ENCODE measurements at places on chromosomes 12 and 14. TPM values are rescaled to one million over a fixed set of nuclear protein-coding genes. Genes with fewer than 3 reads are reported as not detected.

DNA sequence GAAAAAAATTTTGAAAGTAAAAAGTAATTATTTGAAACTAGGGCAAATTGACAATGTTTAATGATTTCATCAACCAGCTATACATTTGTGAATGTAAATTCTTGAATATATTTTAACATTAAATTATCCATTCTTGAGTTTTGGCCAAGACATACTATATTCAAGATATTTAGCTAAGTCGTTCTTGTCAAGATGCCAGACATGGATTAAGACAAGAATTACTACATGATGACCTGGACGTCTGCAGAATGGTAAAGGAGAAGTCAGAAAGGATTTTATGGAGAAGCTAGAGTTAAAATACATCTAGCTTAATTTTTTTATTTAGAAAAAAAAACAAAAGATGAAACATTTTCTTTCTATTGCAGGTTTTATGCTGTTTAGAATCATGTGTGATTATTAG is 255.8 kb downstream of the TMTC2 start:
- no peak for DNase-seq
- H3K4me3 ChIP-seq: no peak overlapping the region
- no peaks in the 10 kb centered on the region for H3K4me1 ChIP-seq
- H3K27ac ChIP-seq: no peak overlapping the region
- no peaks in the 10 kb centered on the region for H3K36me3 ChIP-seq
- H3K27me3 ChIP-seq: no peaks in the 10 kb centered on the region

DNA sequence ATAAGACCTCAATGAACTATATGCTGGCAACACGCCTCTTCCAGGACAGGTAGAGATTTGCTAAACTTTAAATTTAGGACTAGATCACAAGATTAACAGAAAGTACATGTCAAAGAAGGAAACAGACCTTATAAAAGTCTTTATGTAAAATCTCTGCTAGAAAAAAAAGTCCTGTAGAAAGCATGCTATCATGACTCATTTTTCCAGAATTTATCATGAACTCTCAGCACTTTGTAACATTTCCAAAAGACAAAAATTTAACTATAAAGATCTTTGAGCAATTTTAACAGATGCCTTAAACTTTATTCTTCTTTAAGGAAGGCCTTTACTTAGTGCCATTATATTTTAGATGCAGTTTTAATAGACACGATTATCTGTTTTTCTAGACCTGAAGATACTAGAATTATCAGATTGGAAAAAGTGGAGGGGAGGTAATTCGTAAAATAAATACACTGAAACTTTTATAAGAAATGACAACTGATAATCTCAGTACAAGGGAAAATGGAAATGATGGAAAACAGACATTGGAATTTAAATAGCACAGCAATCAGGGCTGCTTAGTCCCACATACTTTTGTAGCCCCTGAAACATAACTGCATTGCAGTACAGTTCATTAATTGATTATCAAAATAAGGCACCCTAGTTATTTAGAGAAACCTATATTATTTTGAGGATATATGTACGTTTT is 92.0 kb downstream of the TTLL5 start:
- H3K27ac ChIP-seq: no peak overlapping the region
- no peaks in the 10 kb centered on the region for H3K27me3 ChIP-seq
- peaks cover 18% of the 10 kb centered on the region for H3K36me3 ChIP-seq
- H3K4me1 ChIP-seq: no peaks in the 10 kb centered on the region
- DNase-seq: no peak

GRCh38 chr12:30985814-30986452 is 59.4 kb downstream of the TSPAN11 start:
- no peaks in the 10 kb centered on the region for H3K27me3 ChIP-seq
- H3K27ac ChIP-seq: no peak overlapping the region
- no peaks in the 10 kb centered on the region for H3K36me3 ChIP-seq
- no peak overlapping the region for H3K4me3 ChIP-seq

GRCh38 chr14:89085231-89085731 is 260.8 kb downstream of the TTC8 start:
- no peaks in the 10 kb centered on the region for H3K4me1 ChIP-seq
- H3K36me3 ChIP-seq: no peaks in the 10 kb centered on the region
- no peak overlapping the region for H3K4me3 ChIP-seq
- DNase-seq: no peak

DNA sequence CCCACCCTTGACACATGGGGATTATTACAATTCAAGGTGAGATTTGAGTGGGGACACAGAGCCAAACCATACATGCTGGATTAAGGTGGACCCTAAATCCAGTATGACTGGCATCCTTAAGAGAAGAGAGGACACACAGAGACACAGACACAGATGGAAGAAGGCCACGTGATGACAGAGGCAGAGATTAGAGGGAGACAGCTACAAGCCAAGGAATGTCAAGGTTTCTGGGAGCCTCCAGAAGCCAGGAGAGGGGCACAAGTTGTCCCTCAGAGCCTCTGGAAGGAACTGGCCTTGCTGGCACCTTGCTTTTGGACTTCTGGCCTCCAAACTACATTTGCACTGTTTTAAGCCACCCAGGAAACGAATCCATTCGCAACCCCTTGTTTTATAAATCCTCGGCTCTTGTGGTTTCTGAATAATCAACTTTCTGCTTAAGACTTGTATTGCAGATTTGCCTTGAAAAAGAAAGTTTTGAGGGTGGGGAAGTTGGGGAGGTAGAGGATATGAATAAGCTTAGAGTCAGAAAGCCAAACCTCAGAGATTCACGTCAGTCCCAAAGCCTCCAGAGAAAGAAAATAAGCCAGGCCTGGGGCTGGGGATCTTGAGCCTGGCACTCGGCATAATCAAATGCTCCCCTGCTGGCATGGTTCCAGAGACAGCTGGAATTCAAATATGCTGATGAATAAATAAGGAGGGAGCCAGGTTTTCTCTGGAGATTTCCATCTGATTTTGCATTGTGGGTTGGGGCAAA is 224.2 kb upstream of the PWP1 start:
- no peak overlapping the region for H3K4me3 ChIP-seq
- H3K27me3 ChIP-seq: no peaks in the 10 kb centered on the region
- no peaks in the 10 kb centered on the region for H3K36me3 ChIP-seq
- no peak overlapping the region for H3K27ac ChIP-seq
- no peaks in the 10 kb centered on the region for H3K4me1 ChIP-seq
- no peak for DNase-seq

DNA sequence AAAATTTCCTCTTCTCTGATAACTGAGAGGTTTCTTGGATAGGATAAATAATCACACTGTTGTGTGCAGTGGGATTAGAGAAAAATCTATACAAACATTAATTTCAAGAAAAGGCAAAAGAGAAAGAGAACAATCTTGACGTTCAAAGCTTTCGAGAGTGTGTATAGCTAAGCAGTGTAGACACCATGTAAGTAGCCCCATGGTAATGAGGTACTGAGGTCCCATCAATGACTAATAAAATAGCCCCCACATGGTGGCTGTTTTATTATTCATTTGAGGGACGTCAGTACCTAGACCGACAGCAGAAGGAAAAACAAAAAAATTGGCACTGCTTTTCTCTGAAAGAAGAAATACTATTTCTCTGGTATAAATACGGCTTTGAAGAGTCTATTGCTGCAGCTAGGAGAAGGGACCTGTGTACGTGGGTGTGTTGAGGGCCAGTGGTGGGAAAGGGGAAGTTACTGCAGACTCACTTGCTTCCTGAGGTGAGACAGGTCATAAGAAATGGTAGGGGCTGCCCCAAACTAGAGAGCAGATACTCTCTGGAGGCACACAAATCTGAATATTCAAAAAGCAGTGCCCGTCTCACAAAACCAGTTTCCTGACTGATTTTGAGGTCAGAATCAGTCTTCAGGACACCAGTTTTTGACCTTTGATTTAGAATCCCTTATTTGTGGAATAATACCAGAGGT is 339.8 kb downstream of the EMP1 start:
- H3K4me3 ChIP-seq: no peak overlapping the region
- no peaks in the 10 kb centered on the region for H3K36me3 ChIP-seq
- no peak for DNase-seq

GRCh38 chr12:131530041-131530332 is 180.9 kb upstream of the SFSWAP start:
- H3K4me3 ChIP-seq: no peak overlapping the region
- H3K27ac ChIP-seq: no peak overlapping the region

- no peaks in the 10 kb centered on the region for H3K36me3 ChIP-seq
- H3K27ac ChIP-seq: no peak overlapping the region
- H3K4me3 ChIP-seq: no peak overlapping the region
- peaks cover 12% of the 10 kb centered on the region for H3K27me3 ChIP-seq
- no peaks in the 10 kb centered on the region for H3K4me1 ChIP-seq
- DNase-seq: no peak
These were observed 34.7 kb downstream of the FBXL14 start for GRCh38 chr12:1559676-1560091.

DNA sequence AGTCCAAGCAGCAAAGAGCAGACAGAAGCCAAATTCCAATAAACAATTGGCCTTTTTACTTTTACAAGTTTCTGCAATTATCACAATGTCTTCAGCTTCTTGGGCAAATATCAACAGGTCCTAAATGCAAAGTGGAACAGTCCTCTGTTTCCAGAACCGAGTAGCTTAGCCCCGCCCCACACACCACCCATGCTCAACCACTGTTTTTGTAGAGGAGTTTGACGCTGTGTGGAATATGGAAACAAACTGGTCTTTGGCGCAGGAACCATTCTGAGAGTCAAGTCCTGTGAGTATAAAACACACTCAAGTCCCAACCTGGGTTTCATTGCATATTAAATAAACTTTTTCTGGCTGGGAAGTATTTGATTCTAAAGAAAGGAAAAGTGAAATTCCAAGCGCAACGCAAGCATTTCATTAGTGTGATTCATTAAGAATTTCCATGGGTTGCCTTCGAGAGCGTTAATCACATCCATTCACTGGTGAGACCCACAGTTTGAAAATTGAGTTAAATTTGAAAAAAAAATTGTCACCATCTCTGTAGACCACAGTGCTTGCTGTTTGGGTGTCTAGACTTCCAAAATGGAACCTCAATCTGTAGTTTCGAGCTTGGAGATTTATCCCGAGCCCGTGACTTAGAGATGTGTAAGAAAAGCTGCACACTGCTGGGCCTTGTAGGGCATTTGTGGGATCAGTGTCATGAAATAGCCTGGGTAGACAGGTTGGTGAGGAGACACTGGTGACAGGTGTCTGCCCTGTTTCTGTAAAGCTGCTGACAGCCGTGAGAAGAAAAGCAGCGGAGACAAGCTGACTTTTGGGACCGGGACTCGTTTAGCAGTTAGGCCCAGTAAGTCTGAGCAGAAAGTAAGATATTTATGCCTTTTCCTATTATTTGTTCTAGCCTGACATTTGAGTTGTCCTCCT is 96.1 kb downstream of the DAD1 start:
- H3K36me3 ChIP-seq: peaks cover 97% of the 10 kb centered on the region
- peak overlapping the region; percentile 88 for H3K27ac ChIP-seq
- peak overlapping the region; percentile 85 for H3K4me3 ChIP-seq
- no peak for DNase-seq

DNA sequence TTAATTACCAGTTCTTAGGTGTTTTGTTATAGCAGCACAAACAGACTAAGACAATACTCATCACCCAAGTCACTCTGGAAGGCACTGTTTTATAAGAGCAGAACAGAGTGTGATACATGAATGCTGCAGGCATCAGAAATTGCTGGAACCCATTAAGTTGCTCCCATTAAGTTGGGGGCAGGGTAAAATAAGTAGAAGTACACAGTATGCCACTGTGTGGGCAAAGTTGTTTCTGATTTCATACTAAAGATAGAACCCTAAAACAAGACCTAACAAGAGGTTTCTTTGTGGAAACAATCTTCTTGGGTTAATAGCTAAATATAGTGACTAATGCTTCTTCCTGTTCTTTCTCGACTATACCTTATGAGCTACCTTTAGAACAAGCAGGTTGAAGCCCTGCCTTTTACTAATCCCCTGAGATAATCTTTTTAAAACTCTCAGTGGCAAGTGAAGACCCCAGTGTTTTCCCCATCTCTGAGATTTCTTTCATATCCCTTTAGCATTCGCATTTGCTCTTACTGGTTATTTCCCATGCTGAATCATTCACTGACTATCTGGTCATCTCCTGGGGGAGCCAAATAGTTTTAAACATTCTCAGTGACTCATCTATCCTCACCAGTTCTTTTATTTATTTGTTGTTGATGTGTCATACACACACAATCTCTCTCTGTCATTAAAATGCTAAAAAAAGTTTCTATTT is 52.3 kb downstream of the SOCS2 start:
- DNase-seq: no peak
- no peak overlapping the region for H3K4me3 ChIP-seq
- H3K4me1 ChIP-seq: no peaks in the 10 kb centered on the region
- no peaks in the 10 kb centered on the region for H3K36me3 ChIP-seq

DNA sequence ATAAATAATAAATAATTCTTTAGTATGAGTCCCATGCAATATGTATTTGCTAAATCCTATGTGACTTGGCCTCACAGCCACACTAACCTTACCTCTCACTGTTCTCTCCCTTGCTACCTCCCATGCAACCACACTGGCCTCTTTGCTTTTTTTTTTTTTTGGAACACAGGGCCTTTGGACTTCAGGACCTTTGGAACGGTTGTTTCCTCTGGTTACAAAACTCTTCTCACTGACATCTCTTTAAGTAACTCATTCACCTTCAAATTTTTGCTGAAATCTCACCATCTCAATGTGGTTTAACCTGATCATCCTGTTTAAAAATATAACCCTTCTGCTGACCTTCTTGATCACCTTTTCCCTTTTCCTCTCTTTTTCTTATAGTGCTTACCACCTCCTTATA is 194.0 kb downstream of the SSPN start:
- no peak overlapping the region for H3K27ac ChIP-seq
- no peak overlapping the region for H3K4me3 ChIP-seq
- H3K4me1 ChIP-seq: no peaks in the 10 kb centered on the region
- H3K27me3 ChIP-seq: no peaks in the 10 kb centered on the region
- DNase-seq: no peak

GRCh38 chr12:132354982-132355680 is 25.7 kb upstream of the GALNT9 start:
- no peak for DNase-seq
- H3K4me1 ChIP-seq: no peaks in the 10 kb centered on the region
- no peak overlapping the region for H3K27ac ChIP-seq

GRCh38 chr12:97754306-97754705 is 291.7 kb downstream of the RMST start:
- DNase-seq: no peak
- H3K27me3 ChIP-seq: no peaks in the 10 kb centered on the region
- no peaks in the 10 kb centered on the region for H3K4me1 ChIP-seq
- no peak overlapping the region for H3K4me3 ChIP-seq

DNA sequence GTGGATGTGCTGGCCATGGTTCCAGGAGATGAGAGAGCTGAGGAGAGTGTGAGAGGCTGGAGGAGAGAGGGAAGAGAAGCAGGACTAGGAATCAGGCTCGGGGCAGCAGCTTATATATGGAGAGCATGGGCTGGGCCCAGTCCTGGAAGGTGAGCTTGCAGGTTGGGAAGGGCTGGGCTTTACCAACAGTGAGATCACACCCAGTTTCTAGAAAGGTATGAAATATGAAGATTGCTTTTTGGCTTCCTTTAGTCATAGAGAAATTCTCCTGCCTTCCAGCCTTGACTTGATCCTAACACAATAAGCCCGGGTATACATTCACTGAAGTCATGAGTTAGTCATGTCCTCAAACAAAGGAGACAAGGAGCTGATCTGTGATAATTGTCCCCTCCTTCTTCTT is at the start of gene KRT6A:
Gene KRT6A, minus strand, starts transcription at position 86 of the 400 bp plus-strand sequence. Its CDS starts 69 bp downstream, at position 17.
- no peak within 1 kb of the TSS for H3K27ac ChIP-seq

- no peak overlapping the region for H3K4me3 ChIP-seq
- no peaks in the 10 kb centered on the region for H3K4me1 ChIP-seq
- no peak for DNase-seq
- no peaks in the 10 kb centered on the region for H3K27me3 ChIP-seq
- H3K36me3 ChIP-seq: no peaks in the 10 kb centered on the region
These were observed 178.5 kb downstream of the SLC35F4 start for GRCh38 chr14:57687416-57687815.

Gene RNASE12
- total RNA-seq: not detected

Gene TRIM9
- total RNA-seq: 0.30 TPM

Gene JAG2
- 1.5 TPM for total RNA-seq

Gene INHBE
- not detected for total RNA-seq

Gene TIGAR
- 11.0 TPM for total RNA-seq

Gene KRT81
- total RNA-seq: not detected

All from activated CD4-positive, alpha-beta T cell treated with anti-CD3 and anti-CD28 coated beads, Interleukin-2, amount 10 ng/mL, durations not matched to agents 7 days and 5 days (primary cell).